ENCODE measurements at places on chromosomes 6 and 20. TPM values are rescaled to one million over a fixed set of nuclear protein-coding genes. Genes with fewer than 3 reads are reported as not detected.
A peak's percentile ranks its signal among the peaks of the same experiment; 100 is the strongest.

BNIP5 gene
- not detected for polyA plus RNA-seq

DNA sequence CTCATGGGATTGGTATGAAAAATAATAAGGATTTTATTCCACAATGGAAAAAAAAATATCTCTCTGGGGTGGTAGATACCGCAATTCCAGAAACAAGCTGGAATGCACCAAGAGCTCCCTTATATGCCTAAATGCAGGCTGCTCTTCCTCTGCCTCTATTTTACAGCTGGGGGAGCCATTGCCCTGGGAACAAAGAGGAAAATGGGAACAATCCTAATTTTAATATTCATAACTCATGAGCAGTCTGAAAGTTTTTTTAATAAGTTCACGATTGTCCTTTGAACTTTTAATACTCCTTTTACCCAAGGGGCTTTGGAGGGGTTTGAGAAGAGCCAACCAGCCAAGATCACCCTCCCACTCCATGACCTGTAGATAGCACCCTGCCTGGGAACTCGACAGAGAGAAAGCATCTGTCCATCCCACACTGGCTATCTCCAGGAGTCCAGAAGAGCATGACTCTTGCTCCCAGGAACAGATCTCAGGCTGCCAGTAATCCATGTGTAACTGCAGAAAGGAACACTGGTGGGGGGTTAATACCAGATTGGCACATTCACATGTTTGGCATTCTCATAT is 74.7 kb downstream of the CD83 start:
- DNase-seq: peak; percentile 17
- H3K27ac ChIP-seq: no peak overlapping the region
- no peaks in the 10 kb centered on the region for H3K27me3 ChIP-seq
- no peak overlapping the region for H3K4me3 ChIP-seq

GRCh38 chr20:41457173-41457857 is 90.7 kb upstream of the EMILIN3 start:
- peaks cover 40% of the 10 kb centered on the region for H3K36me3 ChIP-seq
- H3K27ac ChIP-seq: no peak overlapping the region
- no peaks in the 10 kb centered on the region for H3K4me1 ChIP-seq
- H3K27me3 ChIP-seq: no peaks in the 10 kb centered on the region
- no peak for DNase-seq
- no peak overlapping the region for H3K4me3 ChIP-seq

SLC22A7 gene
- polyA plus RNA-seq: not detected

DNA sequence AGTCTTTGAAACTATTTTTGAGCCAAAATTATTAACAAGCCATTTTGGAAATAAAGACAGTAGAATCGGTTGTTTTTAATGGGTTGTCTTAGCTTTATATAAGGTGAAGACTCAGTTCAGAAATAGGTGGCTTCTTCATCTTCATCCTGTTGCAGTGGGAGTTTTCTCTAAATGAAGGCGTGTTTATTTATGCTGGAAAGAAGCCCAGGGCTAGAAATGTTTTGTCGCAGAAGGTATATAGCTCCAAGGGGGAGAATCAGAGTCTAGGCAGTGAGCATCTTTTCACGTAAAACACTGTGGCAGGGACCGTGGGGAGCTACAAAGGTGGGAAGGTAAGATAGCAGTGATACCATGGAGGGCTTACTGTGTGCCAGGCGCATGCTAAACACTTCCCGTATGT is 34.3 kb downstream of the FARS2 start:
- H3K27me3 ChIP-seq: no peaks in the 10 kb centered on the region
- no peak for DNase-seq
- H3K27ac ChIP-seq: no peak overlapping the region
- peaks cover 17% of the 10 kb centered on the region for H3K4me1 ChIP-seq

GRM4 gene
- polyA plus RNA-seq: not detected

DNA sequence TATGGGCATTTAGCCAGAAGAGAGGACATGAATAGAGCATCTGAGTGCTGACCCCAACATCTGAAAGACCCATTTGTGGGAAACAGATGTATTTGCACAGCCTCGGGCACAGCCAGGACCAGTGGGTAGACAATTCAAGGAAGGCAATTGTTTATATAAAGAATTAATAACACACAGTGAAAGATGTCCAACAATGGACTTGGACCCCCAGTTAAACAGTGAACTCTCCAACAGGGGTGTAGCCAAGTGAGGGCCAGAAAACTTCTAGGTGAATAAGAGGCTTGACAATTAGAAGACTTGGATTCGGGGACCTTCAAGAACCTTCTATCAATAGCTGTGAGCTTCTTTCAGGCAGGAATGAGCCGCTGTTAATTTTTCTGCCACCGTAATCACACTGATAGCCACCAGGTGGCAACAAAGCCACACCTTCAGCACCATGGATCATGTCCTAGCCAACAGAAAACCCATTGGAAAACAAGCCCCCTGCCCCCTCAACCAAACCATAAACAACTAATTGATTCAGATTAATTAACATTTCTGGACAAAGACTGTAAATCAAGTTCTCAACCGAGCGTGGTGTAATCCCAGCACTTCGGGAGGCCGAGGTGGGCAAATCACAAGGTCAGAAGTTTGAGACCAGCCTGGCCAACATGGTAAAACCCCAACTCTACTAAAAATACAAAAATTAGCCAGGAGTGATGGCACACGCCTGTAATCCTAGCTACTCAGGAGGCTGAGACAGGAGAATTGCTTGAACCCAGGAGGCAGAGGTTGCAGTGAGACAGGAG is 8.8 kb upstream of the SRSF6 start:
- no peak overlapping the region for H3K4me3 ChIP-seq
- no peak for DNase-seq
- H3K27me3 ChIP-seq: peaks cover 18% of the 10 kb centered on the region
- no peaks in the 10 kb centered on the region for H3K36me3 ChIP-seq
- no peak overlapping the region for H3K27ac ChIP-seq
- no peaks in the 10 kb centered on the region for H3K4me1 ChIP-seq

All from heart right ventricle (tissue), 16 donors.